Fibroblast of skin of left biceps (primary cell): ENCODE measurements at places on chromosomes 16 and 17.
A peak's percentile ranks its signal among the peaks of the same experiment; 100 is the strongest.

DNA sequence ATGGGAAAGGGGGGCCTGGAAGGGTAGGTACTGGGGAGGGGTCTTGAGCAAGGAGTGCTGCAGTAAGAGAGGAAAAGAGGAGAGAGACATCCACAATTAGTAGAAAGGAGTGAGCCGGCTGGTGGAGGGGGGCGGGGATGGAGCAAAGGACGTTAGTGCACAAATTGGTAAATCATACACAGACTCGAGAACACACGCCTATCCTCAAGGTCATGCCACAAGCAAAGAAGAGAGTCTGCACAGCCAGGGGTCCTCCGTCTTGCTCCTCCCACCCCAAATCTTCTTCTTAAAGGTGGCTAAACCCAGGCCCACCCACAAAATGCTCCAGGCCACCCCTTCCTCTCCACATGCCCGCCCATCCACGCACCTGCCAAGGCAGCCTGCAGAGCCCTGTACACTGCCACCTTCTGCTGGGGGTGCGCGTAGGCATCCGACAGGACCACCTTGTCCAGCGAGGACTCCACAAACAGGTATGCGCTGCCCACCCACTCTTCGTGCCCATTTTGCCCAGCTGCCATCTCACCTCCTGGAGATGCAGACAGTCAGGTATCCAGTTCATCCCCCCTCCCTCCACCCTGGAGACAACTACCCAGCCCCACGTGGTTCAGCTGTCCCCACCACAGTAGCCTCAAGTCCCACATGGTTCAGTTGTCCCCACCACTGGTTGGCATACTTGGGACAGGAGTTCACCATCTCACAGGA is 3.4 kb downstream of the TRADD start:
- no peak for DNase-seq

DNA sequence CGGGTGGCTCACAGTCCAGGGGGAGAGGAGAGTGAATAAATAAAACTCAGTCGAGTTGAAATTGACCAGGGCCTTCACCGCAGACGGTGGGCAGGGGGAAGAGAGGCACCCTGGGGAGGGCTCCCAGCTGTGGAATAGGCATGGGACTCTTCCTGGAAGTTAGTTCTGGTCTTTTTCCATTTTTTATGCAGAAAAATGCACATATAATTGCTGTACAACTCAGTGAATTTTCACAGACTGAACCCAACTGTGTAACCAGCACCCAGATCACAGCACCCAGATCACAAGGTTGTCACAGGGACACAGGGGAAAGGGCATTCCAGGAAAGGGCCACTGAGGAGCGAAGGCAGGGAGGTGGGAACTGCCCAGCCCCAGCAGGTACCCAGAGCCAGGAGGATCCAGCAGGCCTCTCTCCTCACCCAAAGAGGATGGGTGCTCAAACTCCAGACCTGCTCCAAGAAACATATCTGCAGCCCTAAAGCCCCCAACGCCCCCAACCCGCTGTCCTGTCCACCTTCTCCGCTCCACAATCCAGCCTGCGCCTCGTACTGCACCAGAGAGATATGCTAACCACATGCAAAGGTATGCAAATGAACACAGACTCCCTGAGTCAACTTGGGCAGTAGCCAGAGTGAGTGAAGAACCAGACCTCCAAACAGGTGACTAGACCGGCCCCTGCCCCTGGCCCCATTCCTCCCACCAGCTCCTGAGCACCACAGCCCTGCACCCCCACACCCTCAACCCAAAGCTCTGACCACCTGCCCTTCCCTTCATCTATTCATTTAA is 29.1 kb upstream of the EIF1 start:
- DNase-seq: no peak

GRCh38 chr17:6505425-6506142 is 50.8 kb downstream of the PITPNM3 start:
- DNase-seq: no peak

GRCh38 chr16:11412175-11412904 is 67.1 kb downstream of the RMI2 start:
- DNase-seq: no peak

GRCh38 chr17:57518587-57519581 is 226.2 kb downstream of the CCDC182 start:
- no peak for DNase-seq

DNA sequence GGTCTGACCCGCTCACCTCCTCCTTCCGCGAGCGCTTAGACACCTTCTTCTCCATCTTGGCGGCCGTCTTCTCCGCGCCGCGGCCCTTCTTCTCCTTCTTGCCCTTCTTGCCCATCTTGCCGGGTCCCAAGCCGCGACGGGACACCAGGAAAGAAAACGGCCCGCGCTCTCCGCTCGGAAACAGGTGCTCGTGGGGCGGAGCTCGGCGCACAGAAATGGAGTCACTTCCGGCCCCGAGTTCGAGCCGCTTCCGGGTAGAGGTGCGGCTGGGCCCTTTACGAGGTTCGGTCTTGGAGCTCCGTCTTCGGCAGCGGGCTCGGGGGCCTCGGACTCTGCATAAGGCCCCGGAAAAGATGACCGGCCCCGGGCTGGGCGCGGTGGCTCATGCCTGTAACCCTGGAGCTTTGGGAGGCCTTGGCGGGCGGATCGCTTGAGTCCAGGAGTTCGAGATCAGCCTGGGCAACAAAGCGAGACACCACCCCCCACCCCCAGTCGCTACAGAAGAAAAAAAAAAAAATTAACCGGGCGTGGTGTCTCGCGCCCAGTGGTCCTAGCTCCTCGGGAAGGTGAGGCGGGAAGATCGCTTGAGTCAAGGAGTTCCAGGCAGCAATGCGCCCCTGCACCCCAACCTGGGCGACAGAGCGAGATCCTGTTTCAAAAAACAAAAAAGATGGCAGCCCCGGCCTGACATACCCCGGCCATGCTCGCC is at the start of gene KLHDC4:
Gene KLHDC4, minus strand, starts transcription at position 211 of the 709 bp plus-strand sequence. Its CDS starts 96 bp downstream, at position 115.
- DNase-seq: peak; percentile 55

DNA sequence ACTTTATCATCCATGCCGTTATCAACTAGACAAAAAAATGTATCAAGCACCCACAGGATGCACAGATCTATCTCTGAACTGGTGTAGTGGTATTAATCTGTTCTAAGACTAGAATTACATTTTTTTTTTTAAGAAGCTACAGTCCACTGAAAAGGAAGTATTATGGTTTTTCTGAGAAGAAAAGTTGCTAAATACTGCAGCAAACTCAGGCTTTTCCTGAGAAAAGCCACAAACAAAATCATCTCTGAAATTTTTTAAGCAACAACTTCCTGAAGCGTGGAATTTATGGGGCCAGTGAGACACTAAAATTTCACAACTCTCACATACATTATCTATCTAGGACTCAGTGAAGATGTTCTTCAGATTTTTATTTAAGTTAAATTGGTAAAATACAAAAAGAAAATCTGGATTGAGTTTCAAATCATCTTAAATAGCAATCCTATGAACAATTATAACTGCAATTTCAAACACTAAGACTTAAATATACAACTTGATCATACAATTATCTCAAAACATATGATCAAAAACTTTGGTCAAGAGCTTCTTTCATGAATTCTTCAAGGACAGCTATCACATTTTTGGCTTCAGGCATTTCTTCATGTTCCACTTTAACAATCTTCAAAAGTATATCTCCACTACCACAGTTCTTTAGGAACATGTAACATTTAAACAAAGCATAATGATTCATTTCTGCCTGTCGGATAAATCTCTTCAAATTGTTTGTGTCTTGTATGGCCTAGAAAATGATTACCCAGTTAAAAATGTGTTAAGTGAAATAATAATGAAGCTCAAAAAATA is 10.5 kb downstream of the C17orf75 start:
- no peak for DNase-seq

GRCh38 chr17:6823011-6823442 is 8.5 kb downstream of the TEKT1 start:
- no peak for DNase-seq

- no peak for DNase-seq
These were observed 121.9 kb upstream of the TNRC6C start for GRCh38 chr17:77836557-77837041.

DNA sequence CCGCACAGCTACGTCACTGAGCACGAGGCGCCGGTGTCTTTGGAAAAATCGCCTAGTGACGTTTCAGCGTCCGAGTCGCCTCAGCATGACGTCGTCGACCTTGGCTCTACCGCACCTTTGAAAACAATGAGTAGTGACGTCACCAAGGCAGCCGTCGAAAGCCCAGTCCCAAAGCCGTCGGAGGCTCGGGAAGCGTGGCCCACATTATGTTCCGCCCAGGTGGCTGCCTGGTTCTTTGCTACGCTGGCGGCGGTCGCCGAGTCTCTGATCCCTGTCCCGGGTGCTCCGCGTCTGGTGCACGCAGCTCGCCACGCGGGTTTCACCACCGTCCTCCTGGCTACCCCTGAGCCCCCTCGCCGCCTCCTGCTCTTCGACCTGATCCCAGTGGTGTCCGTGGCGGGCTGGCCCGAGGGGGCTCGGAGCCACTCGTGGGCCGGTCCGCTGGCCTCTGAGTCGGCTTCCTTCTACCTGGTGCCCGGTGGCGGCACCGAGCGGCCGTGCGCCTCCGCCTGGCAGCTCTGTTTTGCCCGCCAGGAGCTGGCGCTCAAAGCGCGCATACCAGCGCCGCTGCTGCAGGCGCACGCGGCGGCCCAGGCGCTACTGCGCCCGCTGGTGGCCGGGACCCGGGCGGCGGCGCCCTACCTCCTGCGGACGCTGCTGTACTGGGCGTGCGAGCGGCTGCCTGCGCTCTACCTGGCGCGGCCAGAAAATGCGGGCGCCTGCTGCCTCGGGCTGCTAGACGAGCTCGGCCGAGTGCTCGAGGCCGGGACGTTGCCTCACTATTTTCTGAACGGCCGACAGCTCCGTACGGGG is 1.5 kb downstream of the TMEM102 start:
- DNase-seq: no peak
